ENCODE measurements at places on chromosomes 7 and 10. TPM values are rescaled to one million over a fixed set of nuclear protein-coding genes. Genes with fewer than 3 reads are reported as not detected.

Gene HOXA9
- total RNA-seq = 7.9 TPM

Gene DPP6
- not detected for total RNA-seq

Gene DBF4
- total RNA-seq = 5.7 TPM

Gene TCAF1
- total RNA-seq = 51.2 TPM

Gene VENTX
- not detected for total RNA-seq
